H1 (cell line): ENCODE measurements at places on chromosomes 4 and X.

GRCh38 chr4:184166736-184167135 is 50.9 kb downstream of the ENPP6 start:
- DNase-seq: no peak

- DNase-seq: no peak
These were observed 26.4 kb upstream of the ELOVL6 start for GRCh38 chr4:110224812-110225211.

DNA sequence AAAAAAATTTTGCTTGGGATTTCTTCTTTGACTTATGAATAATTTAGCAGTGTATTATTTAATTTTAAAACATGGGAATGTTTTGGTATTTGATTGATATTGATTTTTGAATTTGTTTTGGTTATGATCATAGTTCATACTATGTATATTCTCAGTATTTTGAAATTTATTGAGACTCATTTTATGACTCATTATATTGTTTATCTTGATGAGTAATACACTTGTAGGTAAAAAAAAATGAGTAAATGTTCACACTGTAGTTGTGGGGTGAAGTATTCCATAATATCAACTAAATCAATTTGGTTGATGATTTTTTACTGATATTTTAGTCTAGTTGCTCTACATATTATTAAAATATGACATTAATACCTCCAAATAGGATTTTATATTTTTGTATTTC is 1142.2 kb downstream of the ADGRL3 start:
- no peak for DNase-seq

DNA sequence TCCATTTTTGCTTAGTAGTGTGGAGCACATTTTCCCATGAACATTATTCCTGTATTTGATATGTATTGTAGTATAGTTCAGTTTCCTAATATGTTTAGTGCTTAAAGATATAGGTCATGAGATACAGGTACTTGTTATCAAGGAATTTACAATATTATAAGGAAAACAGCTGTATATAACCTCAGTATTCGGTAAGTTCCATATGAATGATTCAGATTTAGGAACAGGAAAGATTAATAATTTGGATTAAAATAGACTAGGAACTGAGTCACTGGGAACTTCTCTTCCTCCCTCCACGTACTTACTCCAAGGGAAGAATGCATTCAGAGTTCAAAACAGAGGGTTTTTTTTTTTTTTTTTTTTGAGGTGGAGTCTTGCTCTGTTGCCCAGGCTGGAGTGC is 20.0 kb downstream of the DIAPH2 start:
- DNase-seq: no peak

DNA sequence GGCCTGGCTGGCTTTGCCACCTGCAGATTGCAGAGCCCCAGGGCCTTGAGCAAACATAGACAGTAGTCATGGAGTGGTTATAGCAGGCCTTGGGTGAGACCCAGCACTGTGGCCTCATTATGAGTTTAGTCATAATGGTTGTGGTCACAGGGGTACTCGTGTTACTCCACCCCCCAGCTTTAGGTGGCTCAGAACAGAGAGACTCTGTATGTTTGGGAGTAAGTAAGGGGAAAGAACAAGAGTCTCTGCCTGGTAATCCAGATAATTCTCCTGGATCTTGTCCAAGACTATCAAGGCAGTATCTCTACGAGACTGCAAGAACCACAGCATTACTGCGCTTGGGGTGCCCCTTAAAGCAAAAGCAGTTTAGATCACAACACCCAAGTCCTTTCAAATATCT is 62.3 kb upstream of the SCRG1 start:
- DNase-seq: no peak
